NCI-H2171 treated with DMSO at 0.1 percent for 48 hours (cell line): ENCODE measurements at places on chromosomes 16 and 17.

DNA sequence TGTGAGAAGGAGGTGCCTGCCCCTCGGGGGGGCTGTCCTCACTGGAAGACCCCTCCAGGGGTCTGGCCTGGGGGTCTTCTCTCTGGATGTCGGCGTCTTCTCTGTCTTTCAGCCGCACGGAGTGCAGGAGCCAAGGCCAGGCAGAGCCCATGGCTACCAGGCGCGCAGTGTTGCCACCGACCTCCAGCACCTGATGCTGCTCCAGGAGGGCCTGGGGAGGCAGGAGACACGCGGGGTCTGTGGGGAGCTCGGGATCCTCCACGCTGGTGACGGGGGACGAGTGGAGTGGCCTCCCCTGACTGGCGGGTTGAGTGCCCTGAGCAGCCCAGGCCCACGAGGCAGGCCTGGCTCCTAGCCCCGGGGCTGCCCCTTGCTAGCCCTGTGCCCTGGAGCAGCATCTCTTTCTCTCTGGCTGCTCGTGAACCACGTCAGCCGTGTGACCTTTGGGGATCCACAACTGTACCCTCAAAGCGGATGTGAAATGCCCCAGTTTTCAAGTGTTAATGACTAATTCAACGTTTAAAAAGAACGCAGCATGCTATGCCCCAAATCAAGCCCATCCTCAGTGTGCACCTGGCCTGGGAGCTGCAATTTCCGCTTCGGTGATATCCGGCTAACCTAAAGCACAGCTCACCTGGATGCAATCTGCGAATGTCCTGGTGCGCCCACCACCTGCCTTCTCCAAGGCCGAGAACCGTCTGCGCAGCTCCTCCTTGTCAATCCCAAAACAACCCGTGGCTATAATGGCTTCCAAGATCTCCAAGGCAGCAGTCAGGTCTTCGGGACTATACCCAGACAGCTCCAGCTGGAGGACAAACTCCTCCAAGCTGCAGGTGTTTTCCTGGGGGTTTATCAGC is 62.9 kb downstream of the IL21R start:
- DNase-seq = no peak

GRCh38 chr16:30667361-30667905 is 9.2 kb downstream of the FBRS start:
- DNase-seq = no peak

GRCh38 chr17:82458885-82459424 is 414 bp downstream of the NARF start:
- DNase-seq = no peak

DNA sequence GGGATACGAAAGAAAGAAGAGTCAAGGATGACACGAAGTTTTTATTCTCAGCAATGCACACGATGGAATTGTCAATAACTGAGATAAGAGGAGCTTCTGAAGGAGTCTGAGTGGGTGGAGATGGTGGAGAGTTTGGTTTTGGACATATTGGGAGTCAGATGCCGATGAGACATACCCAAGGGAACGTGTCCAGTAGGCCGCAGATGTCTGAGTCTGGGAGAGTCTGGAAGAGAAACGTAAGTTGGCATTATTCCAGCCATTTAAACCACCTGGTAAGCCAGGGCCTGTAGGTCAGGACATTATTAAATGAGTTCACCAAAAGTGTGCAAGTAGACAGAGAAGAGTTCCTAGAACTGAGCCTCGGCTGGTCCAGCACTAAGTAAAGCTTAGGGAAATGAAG is 478.3 kb upstream of the CDH5 start:
- DNase-seq = no peak

DNA sequence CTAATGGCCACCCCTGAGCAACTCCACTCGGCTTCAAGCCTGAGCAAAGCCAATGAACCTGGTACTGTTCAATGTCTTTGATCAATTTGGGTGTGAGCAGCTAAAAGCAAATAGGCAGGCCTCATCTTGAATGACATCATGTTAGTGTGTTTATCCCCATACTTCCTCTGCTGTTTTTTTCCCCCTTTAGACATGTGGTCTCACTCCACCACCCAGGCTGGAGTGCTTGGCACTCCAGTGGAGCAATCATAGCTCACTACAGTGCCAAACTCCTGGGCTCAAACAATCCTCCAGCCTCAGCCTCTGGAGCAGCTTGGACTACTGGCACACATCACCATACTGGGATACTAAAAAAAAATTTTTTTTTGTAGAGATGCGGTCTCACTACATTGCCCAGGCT is 75.4 kb downstream of the ARHGAP17 start:
- no peak for DNase-seq

- DNase-seq = no peak
These were observed 5.8 kb downstream of the TRIM25 start for GRCh38 chr17:56908001-56908542.

- no peak for DNase-seq
These were observed 2.8 kb upstream of the PYCR1 start for GRCh38 chr17:81939881-81940385.

DNA sequence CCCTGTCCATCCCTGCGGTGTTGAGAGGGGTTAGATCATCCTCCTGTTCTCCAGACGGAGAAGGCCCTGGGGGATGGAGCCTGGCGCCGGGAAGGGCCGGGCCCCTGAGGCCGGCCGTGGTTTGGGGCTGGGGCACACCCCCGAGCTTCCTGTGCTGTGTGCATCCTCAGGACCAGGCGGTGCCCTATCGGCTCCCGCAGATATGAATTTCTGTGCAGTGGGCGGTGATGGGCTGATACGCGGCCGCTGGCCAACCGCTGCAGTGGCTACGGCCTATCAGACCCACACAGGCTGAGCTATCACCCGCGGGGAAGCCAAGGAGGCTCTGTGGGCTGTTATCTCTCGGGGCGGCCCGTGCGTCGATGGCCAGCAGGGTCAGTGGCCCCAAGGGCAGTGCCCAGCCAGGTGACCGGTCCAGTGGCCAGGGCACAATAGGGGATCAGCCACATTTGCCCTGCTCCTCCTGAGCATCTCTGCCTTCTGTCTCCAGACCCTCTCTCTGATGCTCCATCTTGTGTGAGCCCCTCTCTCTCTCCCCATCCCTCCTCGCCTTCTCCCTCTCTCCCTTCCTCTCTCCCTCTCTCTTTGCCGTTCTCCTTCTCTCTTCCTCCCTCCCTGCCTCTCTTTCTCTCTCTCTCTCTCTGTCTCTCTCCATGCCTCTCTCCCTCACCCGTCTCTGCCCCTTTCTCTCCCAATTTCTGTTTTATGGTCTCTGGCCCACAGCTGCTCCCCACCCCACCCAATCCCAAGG is 38.7 kb downstream of the ZFPM1 start:
- no peak for DNase-seq

DNA sequence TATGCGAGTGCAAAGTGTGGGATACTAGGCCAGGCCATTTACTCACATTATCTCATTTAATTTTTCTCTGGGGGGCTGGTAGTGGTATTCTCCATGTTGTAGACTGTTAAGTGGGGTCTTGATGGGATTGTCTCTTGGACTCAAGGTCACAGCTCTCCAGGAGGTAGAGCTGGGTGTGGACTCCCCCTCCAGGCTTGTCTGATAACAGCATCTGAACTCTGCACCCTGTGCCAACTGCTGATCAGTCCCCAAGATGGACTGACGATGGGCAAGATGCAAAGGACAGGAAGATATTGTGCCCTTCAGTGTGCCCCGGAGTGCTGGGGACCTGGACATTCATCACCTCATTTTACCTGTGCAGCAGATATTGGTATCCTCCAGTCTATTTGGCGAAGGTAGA is 147.8 kb downstream of the MSI2 start:
- no peak for DNase-seq

DNA sequence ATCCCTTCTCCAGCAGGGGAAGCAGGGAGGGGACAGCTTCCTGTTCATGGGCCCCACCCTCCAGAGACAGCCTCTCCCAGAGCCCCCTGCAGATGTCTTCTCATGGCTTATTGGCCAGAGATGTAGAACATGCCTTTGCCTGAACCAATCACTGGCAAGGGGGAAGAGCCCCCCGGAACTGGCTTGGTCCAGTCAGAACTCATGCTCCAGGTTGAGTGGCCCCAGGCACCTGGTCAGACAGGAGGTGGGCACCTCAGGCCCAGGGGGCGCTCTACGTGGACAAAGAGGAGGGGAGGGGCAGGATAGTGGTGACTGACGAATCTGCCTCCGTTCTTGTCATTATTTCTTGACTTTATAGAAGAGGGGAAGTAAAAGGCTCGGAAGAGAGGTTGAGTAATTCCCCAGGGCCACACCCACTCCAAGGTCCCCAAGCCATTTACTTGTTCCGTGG is 23.6 kb downstream of the RAB11FIP4 start:
- no peak for DNase-seq

- no peak for DNase-seq
These were observed 6.3 kb downstream of the CLUH start for GRCh38 chr17:2705263-2705662.

DNA sequence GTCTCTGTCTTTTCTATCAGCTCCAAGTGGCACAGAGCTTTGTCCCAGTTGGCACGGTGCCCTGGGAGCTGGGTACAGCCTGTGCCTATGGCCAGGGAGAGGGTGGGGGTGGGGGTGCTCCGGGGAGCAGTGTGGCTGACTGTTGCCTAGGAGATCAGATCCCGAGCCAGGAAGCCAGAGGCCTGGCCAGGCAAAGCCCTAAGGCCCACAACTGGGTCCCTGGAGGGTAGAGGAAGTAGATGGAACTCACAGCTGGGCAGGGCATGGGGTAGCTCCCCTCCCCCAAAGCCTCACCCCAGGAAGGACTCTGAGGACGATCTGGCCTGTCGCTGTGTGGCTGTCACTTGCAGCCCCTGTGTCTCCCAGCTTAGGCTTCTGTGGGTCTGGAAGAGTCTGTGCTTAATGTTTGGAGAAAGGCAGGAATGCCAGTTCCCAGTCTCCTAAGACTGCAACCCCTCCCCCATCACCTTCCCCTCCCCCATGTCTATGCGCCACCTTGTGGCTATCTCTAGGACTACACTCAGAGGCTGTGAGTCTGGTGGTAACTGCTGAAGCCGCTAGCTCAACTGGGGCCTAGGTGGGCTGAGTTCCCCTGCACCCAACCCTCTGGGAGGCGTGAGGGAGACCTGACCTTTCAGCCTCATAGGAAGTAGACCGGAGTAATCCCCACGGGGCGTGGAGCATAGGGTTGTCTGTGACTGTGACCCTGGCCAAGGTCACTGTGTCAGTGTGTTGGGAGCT is 12.6 kb downstream of the THRA start:
- DNase-seq = peak; percentile 38
